ENCODE measurements at places on chromosomes 12 and 14. TPM values are rescaled to one million over a fixed set of nuclear protein-coding genes. Genes with fewer than 3 reads are reported as not detected.

The TROAP gene
- total RNA-seq: 81.1 TPM

The MED6 gene
- total RNA-seq: 39.4 TPM

The SLC2A14 gene
- 0.63 TPM for total RNA-seq

The TAS2R9 gene
- total RNA-seq: not detected

The KIF5A gene
- 0.20 TPM for total RNA-seq

The NKX2-1 gene
- total RNA-seq: 0.10 TPM

The KRT2 gene
- not detected for total RNA-seq

The TOMM20L gene
- total RNA-seq: not detected

The FGF23 gene
- not detected for total RNA-seq

The STYK1 gene
- total RNA-seq: 0.20 TPM

The TMPRSS12 gene
- total RNA-seq: not detected

The GUCY2C gene
- not detected for total RNA-seq

The CNTN1 gene
- total RNA-seq: 53.7 TPM

The PGF gene
- 4.5 TPM for total RNA-seq

The FAM181A gene
- total RNA-seq: not detected

The KRT1 gene
- not detected for total RNA-seq

The MIP gene
- total RNA-seq: not detected

The APOF gene
- not detected for total RNA-seq

The C1S gene
- total RNA-seq: 42.0 TPM

The DTX3 gene
- total RNA-seq: 16.2 TPM

The RCOR1 gene
- 26.4 TPM for total RNA-seq

The OLR1 gene
- 0.73 TPM for total RNA-seq

The KRT3 gene
- 0.03 TPM for total RNA-seq

The LRRC23 gene
- 15.4 TPM for total RNA-seq

The NUDT14 gene
- 46.0 TPM for total RNA-seq

The CLEC2D gene
- total RNA-seq: 0.47 TPM

The PIWIL1 gene
- total RNA-seq: not detected

The RPL10L gene
- total RNA-seq: not detected

The PTPRO gene
- not detected for total RNA-seq

The MMP19 gene
- 0.62 TPM for total RNA-seq
